Transverse colon (tissue), 4 donors: ENCODE measurements at places on chromosomes 13 and 19. TPM values are rescaled to one million over a fixed set of nuclear protein-coding genes. Genes with fewer than 3 reads are reported as not detected.
A peak's percentile ranks its signal among the peaks of the same experiment; 100 is the strongest.

DNA sequence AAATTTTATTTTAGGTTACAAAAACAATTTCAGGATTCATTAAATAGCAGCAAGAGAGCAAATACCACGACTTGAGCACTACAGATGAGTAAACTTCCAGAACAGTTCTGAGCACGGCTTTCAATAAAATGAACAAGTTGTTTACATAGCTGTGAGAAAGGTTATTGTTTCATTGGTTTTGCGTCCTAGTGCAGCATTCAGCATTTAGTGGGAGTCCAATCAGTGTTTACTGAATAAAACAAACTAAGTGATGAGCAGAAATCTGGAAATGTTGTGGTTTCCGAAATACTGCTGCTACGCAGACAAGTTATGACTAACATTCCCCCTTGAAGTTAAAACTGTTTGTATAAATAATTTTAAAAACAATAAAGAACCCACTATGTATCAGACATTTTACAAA, 251.5 kb upstream of the STARD13 start:
- no peaks in the 10 kb centered on the region for H3K36me3 ChIP-seq
- no peak overlapping the region for H3K4me3 ChIP-seq
- no peaks in the 10 kb centered on the region for H3K27me3 ChIP-seq
- peak overlapping the region; percentile 75 for H3K27ac ChIP-seq
- no peak for DNase-seq

GRCh38 chr19:13318190-13318589, 168.0 kb downstream of the IER2 start:
- no peaks in the 10 kb centered on the region for H3K36me3 ChIP-seq
- DNase-seq = no peak
- H3K27ac ChIP-seq = no peak overlapping the region
- no peak overlapping the region for H3K4me3 ChIP-seq
- H3K27me3 ChIP-seq = no peaks in the 10 kb centered on the region

- H3K36me3 ChIP-seq = no peaks in the 10 kb centered on the region
- peak overlapping the region; percentile 24 for H3K4me3 ChIP-seq
- peaks cover 27% of the 10 kb centered on the region for H3K4me1 ChIP-seq
- peak overlapping the region; percentile 84 for H3K27ac ChIP-seq
These were observed 441 bp downstream of the GJB2 start for GRCh38 chr13:20192158-20192835.

DNA sequence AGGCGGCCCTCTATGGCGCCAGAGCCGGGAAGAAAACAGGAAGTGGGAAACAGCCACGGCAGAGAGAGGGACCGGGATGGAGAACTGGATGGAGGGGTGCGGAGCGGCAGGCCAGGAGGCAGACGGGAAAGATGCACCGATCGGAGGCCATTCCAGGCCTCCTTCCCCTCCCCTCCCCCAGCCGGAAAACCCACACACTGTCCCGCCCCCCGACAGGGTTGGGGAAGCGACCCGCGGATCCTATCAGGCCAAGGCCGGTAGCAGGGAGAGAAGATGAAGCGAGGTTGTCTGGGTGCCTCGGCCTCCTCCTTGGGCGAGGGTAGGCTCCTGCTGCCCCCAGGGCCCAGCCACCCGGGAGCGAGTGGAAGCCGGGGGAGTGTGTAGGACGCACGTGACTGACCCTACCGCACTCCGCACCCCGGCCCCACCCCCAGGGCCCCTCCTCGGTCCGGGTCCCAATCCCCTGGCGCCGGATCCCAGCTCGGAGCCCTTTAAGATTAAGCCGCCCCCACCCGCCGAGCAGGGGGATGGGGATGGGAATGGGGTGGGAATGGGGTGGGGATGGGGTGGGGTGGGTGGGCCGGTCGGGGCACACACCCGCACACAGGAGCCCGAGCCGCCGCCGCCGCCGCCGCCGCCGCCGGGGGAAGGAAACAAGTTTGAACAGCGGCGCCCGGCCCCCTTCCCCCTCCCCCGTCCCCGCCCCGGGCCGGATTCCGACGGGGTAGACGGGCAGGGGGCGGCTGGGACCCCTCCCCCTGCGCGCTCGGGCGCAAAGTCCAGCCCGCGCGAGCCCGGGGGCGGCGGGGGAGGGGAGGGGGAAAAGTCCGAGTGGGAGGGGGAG, 1.5 kb downstream of the ERF start:
- no peaks in the 10 kb centered on the region for H3K36me3 ChIP-seq
- peak overlapping the region; percentile 100 for H3K27ac ChIP-seq
- peaks cover 55% of the 10 kb centered on the region for H3K4me1 ChIP-seq
- H3K4me3 ChIP-seq = peak overlapping the region; percentile 99
- H3K27me3 ChIP-seq = no peaks in the 10 kb centered on the region

DNA sequence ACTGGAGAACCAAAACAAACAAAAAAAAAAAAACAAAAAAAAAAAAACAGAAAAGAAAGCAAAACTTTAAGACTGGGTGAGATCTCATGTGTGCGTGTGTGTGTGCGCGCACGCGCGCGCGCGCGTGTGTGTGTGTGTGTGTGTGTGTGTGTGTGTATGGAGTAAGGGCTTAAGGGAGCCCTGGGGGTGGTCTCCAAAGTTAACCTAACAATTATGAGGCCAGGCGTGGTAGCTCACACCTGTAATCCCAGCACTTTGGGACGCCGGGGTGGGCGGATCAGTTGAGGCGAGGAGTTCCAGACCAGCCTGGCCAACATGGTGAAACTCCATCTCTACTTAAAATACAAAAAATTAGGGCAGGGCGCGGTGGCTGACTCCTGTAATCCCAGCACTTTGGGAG, 46.7 kb downstream of the CYP4F22 start:
- H3K36me3 ChIP-seq = no peaks in the 10 kb centered on the region
- peaks cover 3% of the 10 kb centered on the region for H3K4me1 ChIP-seq
- H3K27ac ChIP-seq = no peak overlapping the region
- no peak overlapping the region for H3K4me3 ChIP-seq
- H3K27me3 ChIP-seq = peaks cover 38% of the 10 kb centered on the region

DNA sequence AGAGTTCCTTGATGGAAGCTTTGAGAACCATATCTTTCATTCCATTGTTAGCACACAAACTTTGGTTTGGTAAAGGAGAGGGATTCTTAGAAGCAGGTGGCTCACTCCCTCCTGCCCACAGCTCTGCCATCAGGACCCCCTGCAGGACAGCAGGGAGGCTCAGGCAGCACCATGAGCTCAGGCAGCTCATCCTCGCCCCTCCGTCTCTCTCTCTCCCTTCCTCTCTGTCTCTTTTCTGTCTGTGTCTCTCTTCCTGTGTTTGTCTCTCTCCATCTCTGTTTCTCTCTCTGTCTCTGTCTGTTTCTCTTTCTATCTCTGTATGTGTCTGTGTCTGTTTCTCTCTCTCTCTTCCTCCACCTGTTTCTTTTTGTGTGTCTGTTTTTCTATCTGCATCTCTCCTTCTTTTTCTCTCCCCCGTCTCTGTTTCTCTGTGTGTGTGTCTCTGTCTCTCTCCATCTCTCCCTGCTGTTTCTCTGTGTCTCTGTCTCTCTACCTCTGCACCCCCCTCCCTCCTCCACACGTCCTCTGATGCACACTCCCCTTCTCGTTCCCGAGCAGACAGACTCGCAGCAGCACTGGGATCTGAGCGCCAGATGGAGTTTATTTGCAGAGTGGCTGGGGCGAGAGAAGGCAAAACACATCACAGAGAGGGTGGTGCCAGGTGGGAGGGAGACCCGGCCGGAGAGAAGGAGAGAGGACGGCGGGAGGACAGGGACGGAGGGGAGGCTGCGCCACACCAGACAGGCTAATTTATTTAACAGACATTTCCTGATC, 8.7 kb downstream of the SBK2 start:
- H3K4me3 ChIP-seq = no peak overlapping the region
- H3K4me1 ChIP-seq = peaks cover 5% of the 10 kb centered on the region
- H3K36me3 ChIP-seq = no peaks in the 10 kb centered on the region
- peaks cover 4% of the 10 kb centered on the region for H3K27me3 ChIP-seq

DNA sequence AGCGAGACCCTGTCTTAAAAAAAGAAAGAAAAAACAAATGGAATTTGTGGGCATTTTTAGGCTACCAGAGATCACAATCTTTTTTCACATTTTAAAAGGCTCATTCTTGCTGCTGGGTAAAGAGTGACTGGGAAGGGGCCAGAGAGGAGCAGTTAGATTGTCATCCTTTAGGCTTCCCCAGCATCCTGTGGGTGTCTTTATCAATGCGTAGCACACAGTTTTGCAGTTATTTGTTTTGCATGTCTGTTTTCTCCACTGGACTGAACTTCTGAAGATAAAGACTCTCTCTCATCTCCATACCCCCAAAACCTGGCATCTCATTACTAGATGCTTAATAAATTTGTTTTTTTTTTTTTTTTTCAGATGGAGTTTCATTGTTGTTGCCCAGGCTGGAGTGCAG, 2.1 kb upstream of the UTP14C start:
- no peaks in the 10 kb centered on the region for H3K36me3 ChIP-seq
- no peak overlapping the region for H3K27ac ChIP-seq
- no peak for DNase-seq
- H3K27me3 ChIP-seq = no peaks in the 10 kb centered on the region
- H3K4me1 ChIP-seq = no peaks in the 10 kb centered on the region

DNA sequence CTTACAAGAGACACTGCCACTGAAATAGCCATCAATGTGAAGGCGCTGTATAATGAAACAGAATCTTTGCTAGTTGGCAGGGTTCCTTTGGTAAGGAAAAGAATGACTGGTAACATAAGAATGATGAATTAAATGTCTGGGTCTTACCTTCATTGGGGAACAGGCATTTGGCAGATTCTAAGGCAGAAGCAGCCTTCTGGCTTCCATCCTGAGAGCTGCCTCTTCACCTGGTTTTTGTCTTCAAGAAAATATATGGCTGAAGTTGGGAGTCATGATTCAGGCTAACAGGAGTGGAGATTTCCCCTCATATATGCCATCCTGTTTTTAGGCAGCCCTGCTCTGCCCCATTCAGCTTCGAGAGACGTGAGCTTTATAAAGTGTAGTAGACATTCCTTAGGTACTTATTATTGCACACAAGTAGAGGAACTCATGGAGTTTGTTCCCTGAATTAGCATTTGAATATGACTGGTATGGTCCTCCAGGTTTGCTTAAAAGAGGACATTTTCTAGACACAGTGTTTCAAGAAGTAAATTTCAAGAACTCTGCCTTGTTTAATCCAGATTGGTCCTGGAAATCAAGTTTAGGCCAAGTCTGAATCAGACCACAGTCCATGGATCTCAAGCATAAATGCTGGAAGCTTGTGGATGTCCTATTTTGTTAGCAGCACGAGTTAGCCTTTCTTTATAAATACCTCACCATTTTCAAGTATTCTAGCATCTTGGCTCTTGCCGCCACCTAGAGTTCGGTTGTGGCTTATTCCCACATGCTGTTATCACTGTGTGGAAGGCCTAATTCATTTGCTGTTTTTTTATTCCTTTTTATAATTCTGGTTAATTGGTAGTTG, 56.2 kb upstream of the AKAP11 start:
- H3K27ac ChIP-seq = no peak overlapping the region
- H3K36me3 ChIP-seq = peaks cover 27% of the 10 kb centered on the region
- H3K4me1 ChIP-seq = no peaks in the 10 kb centered on the region
- H3K4me3 ChIP-seq = no peak overlapping the region
- DNase-seq = no peak

DNA sequence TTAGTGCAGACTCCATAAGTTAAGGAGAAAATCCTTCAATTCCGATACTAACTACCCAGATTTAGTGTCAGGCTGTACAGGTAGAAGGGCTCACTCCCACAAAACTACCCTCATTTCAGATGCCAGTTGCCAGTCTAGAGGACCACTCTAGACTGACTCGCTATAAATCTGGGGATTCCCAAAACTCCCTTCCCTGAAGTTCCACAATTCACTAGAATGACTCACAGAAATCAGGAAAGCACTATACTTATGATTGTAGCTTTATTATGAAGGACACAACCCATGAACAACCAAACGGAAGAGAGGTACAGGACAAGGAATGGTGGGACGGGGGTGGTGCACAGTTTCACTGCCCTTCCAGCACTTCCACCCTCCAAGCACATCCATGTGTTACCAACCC, 321.2 kb downstream of the DIAPH3 start:
- H3K36me3 ChIP-seq = no peaks in the 10 kb centered on the region
- no peak overlapping the region for H3K27ac ChIP-seq
- H3K4me3 ChIP-seq = no peak overlapping the region
- DNase-seq = no peak
- H3K27me3 ChIP-seq = no peaks in the 10 kb centered on the region
- no peaks in the 10 kb centered on the region for H3K4me1 ChIP-seq

DNA sequence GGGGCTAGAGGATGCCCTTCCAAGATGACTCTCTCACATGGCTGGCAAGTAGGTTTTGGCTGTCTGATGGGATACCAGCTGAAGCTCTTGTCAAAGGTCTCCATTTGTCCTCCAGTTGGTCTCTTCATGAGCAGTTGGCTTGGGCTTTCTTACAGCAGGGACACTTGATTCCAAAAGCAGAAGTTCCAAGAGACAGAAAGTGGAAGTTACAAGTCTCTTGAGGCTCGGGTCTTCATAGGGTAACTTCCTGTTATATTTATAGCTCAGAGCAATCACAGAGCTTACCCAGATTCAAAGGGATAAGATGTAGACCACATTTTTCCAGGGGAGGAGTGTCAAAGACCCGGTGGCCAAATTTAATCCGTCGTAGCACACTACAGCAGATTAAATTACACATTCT, 440.0 kb downstream of the RFC3 start:
- H3K4me1 ChIP-seq = no peaks in the 10 kb centered on the region
- H3K4me3 ChIP-seq = no peak overlapping the region
- H3K27ac ChIP-seq = no peak overlapping the region
- no peak for DNase-seq
- no peaks in the 10 kb centered on the region for H3K27me3 ChIP-seq
- no peaks in the 10 kb centered on the region for H3K36me3 ChIP-seq

- no peaks in the 10 kb centered on the region for H3K4me1 ChIP-seq
- no peak overlapping the region for H3K4me3 ChIP-seq
- H3K27me3 ChIP-seq = no peaks in the 10 kb centered on the region
These were observed 130.6 kb downstream of the PCDH9 start for GRCh38 chr13:67099494-67099893.

GRCh38 chr13:109803825-109804224, 17.4 kb upstream of the IRS2 start:
- H3K27me3 ChIP-seq = peaks cover 5% of the 10 kb centered on the region
- no peak overlapping the region for H3K4me3 ChIP-seq
- no peak for DNase-seq
- no peaks in the 10 kb centered on the region for H3K36me3 ChIP-seq

- no peak overlapping the region for H3K4me3 ChIP-seq
- no peak for DNase-seq
- peak overlapping the region; percentile 92 for H3K27ac ChIP-seq
- no peaks in the 10 kb centered on the region for H3K27me3 ChIP-seq
- H3K4me1 ChIP-seq = no peaks in the 10 kb centered on the region
These were observed 1.6 kb downstream of the CLN5 start for GRCh38 chr13:76993473-76993872.

Gene GPR12
- total RNA-seq = not detected

Gene ZNF524
- 40.4 TPM for total RNA-seq

Gene CYSLTR2
- total RNA-seq = not detected

Gene ELL
- total RNA-seq = 18.7 TPM

Gene ZNF256
- total RNA-seq = 13.5 TPM

Gene PSG11
- not detected for total RNA-seq

Gene ZNF599
- 4.1 TPM for total RNA-seq
